Smooth muscle cell of the brain vasculature (primary cell): ENCODE measurements at places on chromosomes 6 and 20.
A peak's percentile ranks its signal among the peaks of the same experiment; 100 is the strongest.

DNA sequence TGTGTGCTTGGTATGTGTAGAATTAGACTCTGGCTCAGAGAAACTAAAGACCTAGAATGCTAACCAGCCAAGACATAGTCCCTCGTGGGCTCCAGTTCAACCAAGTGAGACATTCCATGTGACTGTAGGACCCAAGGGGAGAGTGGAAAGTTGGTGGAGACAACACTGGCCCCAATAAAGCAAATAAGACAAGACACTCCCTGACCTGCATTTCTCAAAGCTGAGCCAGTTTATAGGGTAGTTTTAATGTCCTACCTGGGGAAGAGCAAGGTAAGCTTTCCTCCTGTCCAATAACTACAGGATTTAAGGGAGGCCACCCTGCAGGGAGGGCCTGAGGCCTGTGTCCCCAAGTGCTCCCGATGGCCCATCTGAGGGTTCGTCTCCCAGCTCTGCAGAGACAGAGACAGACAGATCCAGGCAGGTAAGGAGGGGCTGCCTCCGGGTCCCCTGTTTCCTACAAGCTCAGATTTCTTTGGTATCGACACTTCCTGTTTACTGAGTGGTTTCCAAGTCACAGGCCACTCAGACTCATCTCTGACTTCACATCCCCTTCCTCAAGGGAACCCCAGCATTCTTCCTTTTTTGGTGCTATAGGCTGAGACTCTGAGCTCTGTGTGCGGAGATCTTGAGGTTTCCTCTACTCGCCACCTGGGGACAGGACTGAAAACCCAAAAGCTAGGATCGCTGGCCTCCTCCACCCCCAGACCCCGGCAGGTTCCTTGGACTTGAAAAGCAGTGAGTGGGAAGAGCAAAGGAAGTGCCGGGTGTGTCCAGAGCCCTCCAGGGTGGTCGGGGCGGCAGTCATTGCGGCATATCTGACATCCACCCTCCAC lies 92.4 kb downstream of the PRND start:
- DNase-seq: no peak

DNA sequence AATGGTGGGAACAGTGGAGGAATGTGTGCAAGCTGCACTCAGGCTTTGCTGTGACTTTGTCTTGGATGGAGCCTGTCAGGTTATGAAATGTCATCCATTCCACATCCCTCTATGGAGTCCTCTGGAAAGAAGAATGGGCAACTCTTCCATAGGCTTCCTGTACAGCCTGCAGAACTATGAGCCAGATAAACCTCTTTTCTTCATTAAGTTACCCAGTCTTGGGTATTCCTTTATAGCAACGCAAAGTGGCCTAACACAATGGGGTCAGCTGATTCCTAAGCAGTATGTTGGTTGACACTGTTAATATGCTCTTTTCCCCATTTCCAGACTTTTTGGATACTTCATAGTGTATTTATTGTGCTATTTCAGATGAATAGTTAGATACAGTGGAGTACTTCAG lies 75.8 kb upstream of the IYD start:
- DNase-seq: no peak

DNA sequence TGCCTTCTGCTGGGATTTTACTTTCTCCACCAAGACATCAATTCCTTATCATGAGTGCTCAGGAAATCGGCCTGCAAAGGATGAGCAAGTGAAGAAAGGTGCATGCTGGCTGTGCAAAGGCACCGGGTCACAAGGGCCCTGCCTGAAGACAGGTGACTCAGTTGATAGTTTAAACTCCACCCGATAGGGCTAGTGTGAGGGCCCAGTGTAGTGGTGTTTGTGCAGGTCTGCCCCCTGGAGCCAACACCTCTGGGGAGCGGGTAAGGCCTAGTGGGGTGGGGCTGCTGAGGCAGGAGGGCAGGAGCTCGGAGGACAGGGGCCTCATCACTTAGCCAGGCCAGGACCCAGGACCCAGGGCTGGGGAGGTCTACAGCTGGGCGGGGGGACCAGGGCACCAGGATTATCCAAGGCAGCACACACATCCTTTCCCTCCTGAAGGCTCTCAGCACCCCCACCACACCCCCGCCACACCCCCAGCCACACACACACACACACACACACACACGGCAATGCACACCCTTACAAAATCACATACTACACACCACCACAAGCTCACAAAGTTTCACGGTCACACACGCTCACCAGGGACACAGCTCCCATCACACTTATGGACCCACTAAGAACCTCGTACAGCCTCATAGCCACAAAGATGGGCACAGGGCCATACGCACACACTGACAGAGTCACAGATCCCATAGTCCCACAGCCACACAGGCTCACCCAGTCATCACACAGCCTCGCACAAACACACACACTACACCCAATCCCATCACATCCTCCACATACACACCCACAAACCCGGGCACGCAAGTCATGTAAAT lies 75.4 kb downstream of the GRM4 start:
- DNase-seq: no peak

DNA sequence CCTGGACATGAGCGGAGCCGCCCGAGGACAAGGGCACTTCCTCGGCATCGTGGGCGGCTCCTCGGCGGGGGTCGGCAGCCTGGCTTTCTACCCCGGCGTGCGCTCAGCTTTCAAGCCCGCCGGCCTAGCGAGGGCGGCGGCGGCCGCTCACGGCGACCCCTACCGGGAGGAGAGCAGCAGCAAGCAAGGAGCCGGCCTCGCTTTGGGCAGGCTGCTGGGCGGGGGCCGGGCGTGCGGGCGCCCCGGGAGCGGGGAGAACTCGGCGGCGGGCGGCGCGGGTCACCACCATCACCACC lies 6.7 kb downstream of the PRDM13 start:
- DNase-seq: no peak

GRCh38 chr20:40309731-40310130 lies 379.3 kb downstream of the MAFB start:
- DNase-seq: no peak

DNA sequence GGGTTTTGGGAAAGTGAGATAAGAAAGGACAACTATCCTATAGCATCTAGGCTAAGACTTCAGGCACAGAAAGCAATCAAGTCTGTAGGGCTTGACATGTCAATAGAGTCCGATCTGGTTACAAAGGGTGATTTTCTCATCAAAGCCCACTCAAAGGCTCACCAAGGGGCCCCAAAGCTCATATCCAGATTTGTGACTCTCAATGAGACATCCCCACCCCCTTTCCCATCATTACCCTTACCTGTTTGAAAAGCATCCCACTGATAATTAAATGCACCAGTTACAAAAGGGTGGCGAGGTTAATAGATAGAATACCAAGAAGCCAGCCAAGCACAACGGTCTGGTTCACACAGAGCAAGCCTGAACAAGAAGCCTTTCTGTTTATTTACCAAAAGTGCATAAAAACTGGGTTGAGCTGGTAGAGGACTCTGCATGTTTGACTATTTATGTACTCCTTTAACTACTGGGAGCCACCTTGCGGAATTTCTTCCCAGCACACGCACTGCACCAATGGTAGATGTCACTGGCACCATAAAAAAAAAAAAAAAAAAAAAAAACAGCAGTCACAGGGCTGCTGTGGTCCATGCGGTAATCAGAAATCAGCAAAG lies 6.1 kb downstream of the JAG1 start:
- DNase-seq: no peak

GRCh38 chr6:14734052-14734415 lies 511.8 kb upstream of the JARID2 start:
- DNase-seq: no peak

DNA sequence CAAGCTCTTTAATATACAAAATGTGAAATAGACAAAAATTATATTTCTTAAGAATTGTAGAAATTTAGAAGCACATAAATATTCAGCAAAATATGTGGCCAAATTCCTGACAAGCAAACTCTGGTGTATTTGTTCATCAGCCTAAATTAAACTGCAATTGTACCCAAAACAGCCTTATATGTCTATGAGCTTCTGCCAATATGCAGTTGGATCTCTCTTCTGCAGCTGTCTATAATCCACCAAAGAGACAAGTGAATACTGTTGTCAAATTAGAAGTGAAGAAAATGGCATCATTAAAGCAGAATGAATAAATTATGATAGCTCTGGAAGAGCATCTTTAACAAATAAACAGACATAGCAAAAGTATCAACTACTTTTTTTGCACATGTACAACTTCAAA lies 755.7 kb downstream of the GRIK2 start:
- DNase-seq: no peak

GRCh38 chr6:83265384-83265783 lies 72.2 kb downstream of the RWDD2A start:
- no peak for DNase-seq

DNA sequence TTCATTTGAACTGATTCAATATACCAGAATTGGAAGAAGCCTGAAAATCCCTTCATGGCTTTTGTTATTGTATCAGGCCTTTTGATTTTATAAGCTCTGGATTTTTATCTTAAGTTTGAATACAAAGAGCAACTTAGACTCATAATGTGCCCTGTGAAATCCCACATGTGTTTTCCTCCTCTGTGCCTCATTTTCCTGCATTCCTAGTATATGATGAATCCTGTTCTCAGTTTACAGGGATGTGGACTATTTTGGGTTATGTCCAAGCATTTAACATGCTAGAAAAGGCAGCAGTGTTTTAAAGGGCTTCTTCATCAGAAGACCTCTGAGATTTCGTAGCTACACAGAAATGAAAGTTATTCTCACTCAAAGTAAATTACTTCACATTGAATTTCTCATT lies 455.0 kb downstream of the RFPL4B start:
- peak; percentile 40 for DNase-seq

DNA sequence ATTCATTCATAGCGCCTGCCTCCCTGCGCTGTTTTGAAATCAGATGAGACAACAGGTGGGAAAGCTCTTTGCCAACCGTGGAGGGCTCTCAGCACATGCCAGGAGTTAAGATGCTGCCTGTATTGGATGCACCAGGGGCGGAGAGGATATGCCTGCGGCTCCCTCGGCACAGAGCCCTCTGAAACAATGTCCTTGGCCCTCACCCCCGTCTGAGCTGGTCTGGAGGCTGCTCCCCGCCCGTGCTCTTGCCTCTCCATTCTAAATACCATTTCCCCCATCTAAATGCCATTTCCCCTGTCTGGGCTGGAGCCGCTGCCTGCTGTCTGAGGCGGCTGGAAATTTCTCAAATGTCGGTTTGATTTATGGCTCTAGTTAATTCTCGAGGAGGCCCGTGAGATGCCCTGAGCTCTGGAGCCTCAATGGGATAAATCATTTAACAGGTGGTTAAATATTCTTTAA lies 50.8 kb upstream of the MLN start:
- no peak for DNase-seq

- no peak for DNase-seq
These were observed 311.0 kb upstream of the PRDM1 start for GRCh38 chr6:105775095-105775494.

DNA sequence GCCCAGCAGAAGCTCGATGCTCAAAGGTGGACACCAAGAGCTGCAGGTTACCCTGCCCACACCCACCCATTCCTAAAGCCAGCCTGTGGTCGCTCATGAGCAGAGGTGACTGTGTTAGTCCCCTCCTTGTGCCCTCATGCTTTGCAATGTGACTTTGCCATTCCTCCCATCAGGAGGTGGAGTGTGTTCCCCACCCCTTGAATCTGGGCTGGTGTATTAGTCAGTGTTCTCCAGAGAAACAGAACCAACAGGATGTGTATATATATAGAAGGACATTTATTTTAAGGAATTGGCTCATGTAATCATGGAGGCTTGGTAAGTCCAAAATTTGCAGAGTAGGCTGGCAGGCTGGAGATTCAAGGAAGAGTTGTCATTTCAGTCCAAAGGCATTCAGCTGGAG lies 54.4 kb upstream of the RNF24 start:
- DNase-seq: no peak
